Heart right ventricle (tissue), 16 donors: ENCODE measurements at places on chromosomes 2 and 18. TPM values are rescaled to one million over a fixed set of nuclear protein-coding genes. Genes with fewer than 3 reads are reported as not detected.

Gene ST8SIA3
- polyA plus RNA-seq = not detected

Gene IL36RN
- not detected for polyA plus RNA-seq

Gene HAAO
- 6.4 TPM for polyA plus RNA-seq

Gene GALNT14
- polyA plus RNA-seq = 0.66 TPM

Gene BOK
- 1.6 TPM for polyA plus RNA-seq

Gene COLEC12
- 2.8 TPM for polyA plus RNA-seq

Gene MEP1B
- polyA plus RNA-seq = not detected

Gene LOXHD1
- 0.51 TPM for polyA plus RNA-seq

Gene ASIC4
- not detected for polyA plus RNA-seq

Gene LPIN1
- 26.9 TPM for polyA plus RNA-seq

Gene CDH20
- polyA plus RNA-seq = 0.07 TPM

Gene FOXI3
- polyA plus RNA-seq = not detected

Gene NR4A2
- 6.3 TPM for polyA plus RNA-seq

Gene TSPYL6
- polyA plus RNA-seq = 0.01 TPM

Gene NEURL3
- polyA plus RNA-seq = 0.06 TPM

Gene SERPINB5
- not detected for polyA plus RNA-seq

Gene FIGN
- polyA plus RNA-seq = 2.1 TPM

Gene MRPL44
- polyA plus RNA-seq = 11.3 TPM

Gene TMEM198
- 3.0 TPM for polyA plus RNA-seq
